ENCODE measurements at places on chromosomes 1 and 21.

DNA sequence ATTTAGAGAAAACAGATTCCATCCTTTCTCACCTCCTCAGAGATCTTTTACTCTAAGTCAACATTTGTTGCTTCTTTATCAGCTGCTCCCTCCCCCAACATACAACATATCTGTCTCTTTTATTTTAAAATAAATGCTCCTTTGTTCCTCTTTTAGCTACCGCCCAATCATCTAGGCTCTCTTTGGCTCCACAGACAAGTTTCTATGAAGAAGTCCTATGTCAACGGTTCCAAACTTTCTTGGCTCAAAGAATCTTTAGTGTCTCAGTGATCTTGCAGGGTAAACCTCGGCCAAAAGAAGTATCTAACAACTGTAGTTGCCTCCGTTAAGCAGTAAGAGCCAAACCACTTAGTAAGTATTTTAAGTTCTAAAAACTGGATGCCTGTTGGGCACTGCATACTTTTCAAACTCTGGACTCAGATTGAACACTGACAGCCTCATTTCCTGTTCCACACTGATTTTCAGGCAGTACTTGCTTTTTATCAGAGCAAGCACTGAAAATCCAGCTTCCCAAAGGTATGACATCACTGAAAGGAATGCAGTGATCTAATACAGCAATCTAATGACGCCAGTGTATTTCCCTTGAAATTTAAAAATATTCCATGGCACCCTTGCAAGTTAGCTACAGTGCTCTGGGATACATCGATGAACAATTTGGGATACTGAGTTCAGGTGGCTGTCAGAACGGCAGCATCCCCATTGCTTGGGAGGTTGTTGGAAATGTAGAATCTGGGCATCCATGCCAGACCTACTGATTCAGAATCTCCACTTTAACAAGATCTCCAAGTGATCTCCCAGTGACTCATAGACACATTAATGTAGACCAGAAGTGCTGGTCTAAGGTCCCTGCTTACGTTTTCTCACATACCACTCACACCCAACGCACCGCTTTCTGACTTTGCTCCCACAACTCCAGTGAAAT lies 26.8 kb downstream of the EGLN1 start:
- DNase-seq: peak; percentile 96

DNA sequence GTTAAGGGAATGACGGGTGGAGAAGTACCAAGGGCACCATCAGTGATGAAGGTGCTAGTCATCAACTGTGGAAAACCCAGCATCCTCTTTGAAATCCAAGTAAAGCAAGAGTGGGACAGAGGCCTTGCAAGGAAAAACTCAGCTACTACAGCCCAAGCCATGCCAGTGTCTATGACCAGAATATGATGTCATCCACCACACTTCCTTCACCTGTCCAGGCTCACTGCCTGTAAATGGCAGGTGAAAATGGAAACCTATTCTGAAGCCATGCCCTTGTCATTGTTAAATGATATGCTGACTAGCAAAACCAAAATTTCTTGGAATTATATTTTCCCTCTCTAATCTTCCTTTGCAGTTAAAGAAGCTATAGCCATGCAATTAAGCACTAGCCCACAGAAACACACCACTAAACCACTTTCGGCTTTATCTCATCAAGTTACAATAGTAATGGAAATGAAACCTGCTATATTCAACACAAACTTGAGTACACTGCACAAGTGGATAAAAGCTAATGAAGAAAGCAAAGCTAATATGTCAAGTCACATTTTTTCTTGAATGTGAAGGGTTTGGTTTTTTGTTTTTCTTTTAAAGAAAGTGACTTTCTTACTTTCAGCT lies 96.3 kb upstream of the RALGPS2 start:
- DNase-seq: no peak

DNA sequence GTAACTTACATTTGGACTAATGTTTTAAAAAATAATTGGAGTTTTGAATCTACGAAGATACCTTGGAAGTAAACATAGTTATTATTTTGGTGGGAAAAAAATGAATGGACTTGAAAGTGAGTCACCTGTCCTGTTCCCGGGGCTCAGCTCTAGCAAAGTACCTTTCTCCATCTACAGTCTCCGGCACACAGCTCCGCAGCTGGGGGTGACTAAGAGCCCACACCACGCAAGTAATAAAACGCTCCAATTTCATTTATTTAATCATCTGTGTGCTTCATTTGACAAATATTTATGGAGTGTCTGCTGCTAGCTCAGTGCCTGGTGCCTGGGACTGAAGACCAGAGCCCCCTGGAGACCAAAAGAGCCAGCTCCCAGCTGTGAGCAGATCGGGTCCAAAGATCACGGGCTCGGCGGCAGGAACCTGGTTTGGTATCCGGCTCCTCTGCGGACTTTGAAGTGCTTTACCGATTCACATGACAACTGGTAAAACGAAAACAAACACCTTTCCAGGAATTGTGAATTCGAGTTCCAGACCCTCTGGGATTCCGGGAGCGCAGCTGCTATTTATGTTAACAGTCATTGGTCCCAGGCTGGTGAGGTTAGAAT lies 1.7 kb upstream of the RIPK4 start:
- peak; percentile 70 for DNase-seq

GRCh38 chr1:94795434-94795833 lies 24.7 kb upstream of the SLC44A3 start:
- DNase-seq: no peak

DNA sequence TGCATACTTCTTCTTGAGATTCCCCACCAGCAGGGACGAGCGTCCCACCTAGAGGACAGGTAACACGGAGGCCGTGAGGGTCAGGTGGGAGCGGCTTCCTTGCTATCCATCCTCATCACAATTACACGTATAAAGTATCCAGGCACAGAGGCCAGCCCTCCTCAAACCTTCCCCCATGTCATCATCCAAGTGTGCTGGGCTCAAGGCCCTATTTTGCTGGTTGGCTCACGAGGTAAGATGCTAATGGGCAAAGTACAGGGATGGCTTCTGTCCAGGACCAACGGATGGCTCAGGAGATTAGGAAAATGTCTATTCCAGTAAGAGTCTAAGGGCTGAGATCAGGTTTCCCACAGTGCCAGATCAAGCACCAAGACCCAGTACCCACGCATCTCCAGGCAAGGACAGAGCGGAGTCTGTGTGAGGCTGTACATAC lies 11.5 kb upstream of the A3GALT2 start:
- peak; percentile 57 for DNase-seq

GRCh38 chr1:44024903-44025525 lies 6.2 kb downstream of the SLC6A9 start:
- DNase-seq: no peak

DNA sequence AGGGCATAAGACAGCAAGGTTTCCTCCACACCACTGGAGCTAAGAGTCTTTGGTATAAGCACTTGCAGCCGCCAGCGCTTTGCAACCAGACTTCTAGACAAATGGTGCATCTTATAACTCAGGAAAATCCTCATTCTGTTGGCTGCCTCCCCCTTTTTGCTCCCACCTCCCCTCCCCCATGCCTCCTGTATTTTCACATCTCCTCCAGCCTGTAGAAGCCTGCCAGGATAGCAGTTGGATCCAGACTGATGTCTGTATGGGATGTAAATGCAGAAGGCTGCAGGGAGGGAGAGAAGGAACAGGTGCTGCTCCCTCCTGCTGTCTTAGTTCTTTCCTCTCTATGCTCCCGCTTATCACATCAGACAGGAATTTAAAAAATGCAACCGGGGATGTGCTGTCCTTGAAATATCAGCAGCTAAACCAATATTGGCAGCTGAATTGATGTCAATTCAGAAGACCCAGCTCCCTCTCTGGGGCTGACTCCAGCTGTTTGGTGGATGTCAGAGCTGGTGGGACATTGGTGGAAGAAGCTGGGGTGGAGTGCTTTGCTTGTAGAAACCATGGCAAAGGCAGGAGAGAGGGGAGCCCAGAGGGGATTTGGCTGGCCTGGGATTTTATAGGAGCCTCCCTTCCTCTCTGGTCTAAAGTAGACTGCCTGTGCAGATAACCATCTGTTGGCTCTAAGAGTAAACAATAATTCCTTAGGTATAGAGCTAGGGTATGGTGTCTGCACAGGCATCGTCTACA lies 53.5 kb downstream of the NFASC start:
- DNase-seq: peak; percentile 36

DNA sequence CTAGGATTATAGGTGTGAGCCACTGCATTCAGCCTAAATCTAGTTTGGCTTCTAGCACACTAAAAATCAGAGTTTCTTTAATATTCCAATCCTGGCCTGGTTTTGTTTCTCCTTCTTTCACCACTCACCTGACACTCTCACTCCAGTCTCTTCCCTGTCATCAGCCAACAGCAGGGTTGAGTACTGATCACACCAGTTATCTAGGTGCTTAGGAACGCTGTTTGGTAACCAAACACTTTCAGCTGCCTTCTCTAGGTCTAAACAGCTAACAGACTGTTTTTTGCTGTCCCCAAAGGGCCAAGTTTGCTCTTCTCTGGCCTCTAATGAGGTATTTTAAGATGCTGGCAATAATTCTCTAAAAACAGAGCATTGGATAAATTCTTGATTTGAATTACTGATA lies 17.7 kb upstream of the FRRS1 start:
- DNase-seq: no peak

Data from AG10803 (cell line).